Effector CD8-positive, alpha-beta T cell (primary cell): ENCODE measurements at places on chromosomes 4 and X.

DNA sequence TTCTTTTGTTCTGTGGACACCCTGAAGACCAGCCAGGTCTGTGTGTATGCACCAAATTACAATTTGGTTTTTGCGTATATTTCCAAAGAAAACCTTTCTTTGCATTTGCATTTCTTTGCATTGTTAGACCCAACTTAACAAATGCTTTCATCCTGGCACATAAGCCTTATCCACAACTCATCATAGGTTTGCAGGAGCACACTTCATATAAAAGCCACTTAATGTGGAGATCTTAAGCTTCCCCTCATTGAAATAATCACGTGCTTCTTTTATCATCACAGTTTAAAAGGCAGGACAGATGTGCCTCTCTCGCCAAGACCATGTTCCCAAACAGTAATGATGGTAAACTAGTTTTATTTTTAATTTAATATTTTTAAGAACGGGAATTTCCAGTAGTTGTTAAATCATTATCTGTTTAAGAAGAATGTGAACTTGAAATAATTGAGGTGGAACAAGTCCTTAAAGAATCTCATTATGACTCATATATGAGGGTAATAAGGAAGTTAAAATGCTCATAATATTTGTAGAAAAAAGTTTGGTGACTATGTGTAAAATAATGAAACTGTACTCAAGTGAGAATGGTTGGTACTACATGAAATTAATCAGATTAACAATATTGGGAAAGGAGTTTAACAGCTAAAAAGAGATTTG is 65.5 kb downstream of the GLRA3 start:
- no peak for DNase-seq

DNA sequence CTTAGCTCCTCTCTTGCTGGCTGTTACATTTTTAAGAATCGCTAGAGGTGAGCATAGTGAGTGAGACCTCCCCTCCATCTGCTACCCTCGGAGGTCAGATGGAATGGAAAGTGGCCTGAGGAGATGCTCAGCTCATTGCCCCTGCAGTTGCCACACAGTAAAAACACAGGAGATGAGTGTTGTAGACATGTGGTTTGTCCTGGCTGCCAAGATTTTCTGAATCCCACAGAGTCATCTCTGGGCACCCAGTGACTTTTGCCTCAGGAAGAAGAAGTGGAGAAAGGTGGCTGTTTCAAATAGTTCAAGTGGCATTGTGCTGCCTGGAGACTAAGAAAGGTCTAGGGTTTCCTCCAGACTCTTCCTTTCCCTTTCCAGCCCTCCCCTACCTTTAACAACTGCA is 271.0 kb downstream of the STK32B start:
- no peak for DNase-seq

GRCh38 chr4:152166567-152166966 is 369.3 kb downstream of the FBXW7 start:
- no peak for DNase-seq

- DNase-seq = no peak
These were observed 26.1 kb upstream of the VMA21 start for GRCh38 chrX:151370906-151371305.

GRCh38 chrX:136182414-136182813 is 35.1 kb downstream of the FHL1 start:
- no peak for DNase-seq

DNA sequence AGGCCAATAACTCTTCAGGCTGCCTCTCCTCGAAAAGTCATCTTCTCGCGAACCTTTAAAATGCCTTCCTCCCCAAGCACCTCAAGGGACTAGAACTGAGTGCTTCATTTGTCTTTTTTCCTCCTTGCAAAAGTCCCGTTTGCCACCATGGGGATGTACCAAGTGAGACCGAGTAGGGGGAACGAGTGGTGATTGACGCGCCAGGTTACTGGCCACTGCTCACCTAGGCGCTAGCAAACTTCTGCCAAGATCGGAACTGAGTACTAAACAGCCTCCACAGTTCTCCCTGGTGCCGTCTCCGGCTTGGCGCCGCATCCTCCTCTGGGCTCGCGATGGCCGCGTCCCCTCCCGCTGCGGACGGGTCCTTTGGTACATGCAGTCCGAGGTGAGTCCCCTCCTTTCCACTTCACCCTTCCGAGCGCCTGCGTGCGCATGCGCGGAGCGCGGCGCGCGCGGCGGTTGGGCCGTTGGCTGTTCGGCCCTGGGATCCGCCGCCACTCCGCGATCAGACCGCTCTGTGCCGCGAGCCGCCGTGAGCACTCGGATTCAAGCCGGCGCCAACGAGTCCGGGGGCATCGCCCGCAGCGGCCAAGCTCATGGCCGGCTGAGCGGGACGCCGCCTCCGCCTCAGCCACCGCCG is at the start of gene CDK16:
CDK16 (plus strand) TSS at position 402 of the 640 bp plus-strand sequence. CDS start 4,877 bp downstream, outside the sequence.
- peak; percentile 52 for DNase-seq

- no peak for DNase-seq
These were observed 33.5 kb downstream of the ARSJ start for GRCh38 chr4:113945906-113946305.

GRCh38 chr4:2450394-2451035 is 18.4 kb upstream of the RNF4 start:
- no peak for DNase-seq
